ENCODE measurements at places on chromosomes 6 and 20. TPM values are rescaled to one million over a fixed set of nuclear protein-coding genes. Genes with fewer than 3 reads are reported as not detected.

SULF2 gene
- total RNA-seq, result 46.7 TPM

IL17A gene
- total RNA-seq, result not detected

LCA5 gene
- 5.1 TPM for total RNA-seq

SOBP gene
- total RNA-seq, result 7.1 TPM

MAN1A1 gene
- total RNA-seq, result 119 TPM

SNAI1 gene
- total RNA-seq, result 4.2 TPM

GRCh38 chr20:22993823-22994222, 41.3 kb upstream of the SSTR4 start:
- H3K27ac ChIP-seq, result no peak overlapping the region
- H3K27me3 ChIP-seq, result no peaks in the 10 kb centered on the region
- H3K4me1 ChIP-seq, result no peaks in the 10 kb centered on the region
- H3K36me3 ChIP-seq, result no peaks in the 10 kb centered on the region
- no peak overlapping the region for H3K4me3 ChIP-seq

DNA sequence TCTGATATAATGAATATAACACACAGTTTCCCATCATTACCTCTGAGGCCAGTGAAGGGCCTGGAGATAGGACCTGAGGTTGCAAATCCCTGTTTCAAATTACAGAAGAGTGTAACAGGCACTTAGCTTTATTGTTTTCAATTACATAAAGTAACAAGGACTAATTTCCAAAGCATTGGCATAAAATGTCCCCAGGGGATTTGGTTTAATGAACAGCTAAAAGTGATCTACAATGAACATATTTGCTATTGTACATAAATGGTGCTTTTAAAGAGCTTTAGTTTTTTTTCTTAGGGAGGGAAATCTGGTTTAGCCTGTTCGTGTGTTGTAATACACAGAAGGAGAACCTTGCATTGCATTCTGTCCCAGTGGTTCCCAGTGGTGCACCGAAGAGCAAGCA, 54.4 kb downstream of the HMGN3 start:
- H3K27ac ChIP-seq, result no peak overlapping the region
- H3K36me3 ChIP-seq, result no peaks in the 10 kb centered on the region
- no peaks in the 10 kb centered on the region for H3K27me3 ChIP-seq
- no peaks in the 10 kb centered on the region for H3K4me1 ChIP-seq

- no peak overlapping the region for H3K4me3 ChIP-seq
- no peaks in the 10 kb centered on the region for H3K36me3 ChIP-seq
- no peaks in the 10 kb centered on the region for H3K27me3 ChIP-seq
These were observed 6.5 kb downstream of the MUC22 start for GRCh38 chr6:31016659-31017299.

DNA sequence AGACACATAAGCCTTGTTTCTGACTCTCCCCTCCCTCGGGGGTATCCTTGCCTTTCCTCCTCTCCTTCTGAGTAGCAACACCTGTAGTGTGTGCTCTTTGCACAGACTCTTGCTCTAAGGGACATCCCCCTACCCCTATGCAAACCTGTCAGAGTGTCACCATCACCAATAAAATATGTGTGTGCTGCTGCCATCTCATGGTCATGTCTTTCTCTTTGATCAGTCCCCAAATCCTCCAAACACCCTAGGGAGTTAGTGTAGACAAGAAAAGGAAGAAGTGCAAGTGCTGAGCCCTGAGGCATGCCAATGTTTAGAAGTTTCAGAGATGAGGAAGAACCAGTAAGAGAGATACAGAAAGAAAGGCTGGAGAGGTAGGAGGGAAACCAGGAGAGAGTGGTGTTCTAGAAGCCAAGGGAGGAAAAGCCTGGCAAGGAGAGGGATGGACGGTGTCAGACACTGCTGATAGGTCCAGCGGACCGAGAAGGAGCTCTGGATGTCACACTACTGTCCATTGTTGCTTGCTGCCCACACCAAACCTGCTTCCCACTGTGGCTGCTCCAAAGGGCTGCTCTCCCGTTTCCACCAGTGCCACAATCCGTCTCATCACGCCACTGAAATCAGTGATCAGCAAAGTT, 16.4 kb downstream of the TRMT6 start:
- no peak overlapping the region for H3K27ac ChIP-seq
- H3K4me1 ChIP-seq, result no peaks in the 10 kb centered on the region

- H3K4me3 ChIP-seq, result no peak overlapping the region
- no peak for DNase-seq
- H3K4me1 ChIP-seq, result no peaks in the 10 kb centered on the region
- H3K36me3 ChIP-seq, result no peaks in the 10 kb centered on the region
These were observed 273.6 kb downstream of the PACRG start for GRCh38 chr6:163001330-163001729.

- no peaks in the 10 kb centered on the region for H3K36me3 ChIP-seq
- no peaks in the 10 kb centered on the region for H3K4me1 ChIP-seq
- DNase-seq, result no peak
- no peaks in the 10 kb centered on the region for H3K27me3 ChIP-seq
These were observed 198.5 kb downstream of the C6orf118 start for GRCh38 chr6:165110860-165111259.

DNA sequence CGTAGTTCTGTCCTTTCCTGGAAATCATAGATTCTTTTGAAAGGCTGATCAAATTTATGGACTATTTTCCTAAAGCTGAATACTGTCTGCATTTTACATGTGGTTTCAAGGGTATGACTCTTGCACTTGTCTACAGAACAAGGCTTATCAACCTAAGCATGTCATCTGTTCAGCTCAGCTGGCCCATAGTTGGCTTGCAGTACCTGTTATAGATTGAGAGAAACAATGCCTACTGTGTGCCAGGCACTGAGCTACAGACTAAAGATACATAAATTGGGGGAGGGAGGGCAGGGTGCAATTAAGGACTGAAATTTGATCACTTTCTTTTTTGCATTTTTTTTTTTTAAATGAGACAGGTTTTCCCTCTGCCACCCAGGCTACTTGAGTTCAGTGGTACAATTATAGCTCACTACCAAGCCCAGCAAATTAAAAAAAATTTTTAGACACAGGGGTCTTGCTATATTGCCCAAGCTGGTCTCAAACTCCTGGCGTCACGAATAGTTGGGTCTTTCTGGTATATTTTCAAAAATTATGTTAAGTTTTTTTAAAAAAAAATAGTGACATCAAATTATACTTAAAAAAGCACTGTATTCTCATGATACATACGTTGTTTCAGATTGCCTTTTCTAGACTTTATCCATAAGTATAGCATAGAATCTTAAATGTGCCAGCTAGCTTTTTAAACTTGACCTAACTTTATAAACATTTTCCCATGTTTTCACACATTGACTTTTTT, 52.2 kb downstream of the RREB1 start:
- peaks cover 30% of the 10 kb centered on the region for H3K4me1 ChIP-seq
- no peaks in the 10 kb centered on the region for H3K36me3 ChIP-seq
- no peak for DNase-seq
- H3K27ac ChIP-seq, result no peak overlapping the region
- H3K4me3 ChIP-seq, result no peak overlapping the region

DNA sequence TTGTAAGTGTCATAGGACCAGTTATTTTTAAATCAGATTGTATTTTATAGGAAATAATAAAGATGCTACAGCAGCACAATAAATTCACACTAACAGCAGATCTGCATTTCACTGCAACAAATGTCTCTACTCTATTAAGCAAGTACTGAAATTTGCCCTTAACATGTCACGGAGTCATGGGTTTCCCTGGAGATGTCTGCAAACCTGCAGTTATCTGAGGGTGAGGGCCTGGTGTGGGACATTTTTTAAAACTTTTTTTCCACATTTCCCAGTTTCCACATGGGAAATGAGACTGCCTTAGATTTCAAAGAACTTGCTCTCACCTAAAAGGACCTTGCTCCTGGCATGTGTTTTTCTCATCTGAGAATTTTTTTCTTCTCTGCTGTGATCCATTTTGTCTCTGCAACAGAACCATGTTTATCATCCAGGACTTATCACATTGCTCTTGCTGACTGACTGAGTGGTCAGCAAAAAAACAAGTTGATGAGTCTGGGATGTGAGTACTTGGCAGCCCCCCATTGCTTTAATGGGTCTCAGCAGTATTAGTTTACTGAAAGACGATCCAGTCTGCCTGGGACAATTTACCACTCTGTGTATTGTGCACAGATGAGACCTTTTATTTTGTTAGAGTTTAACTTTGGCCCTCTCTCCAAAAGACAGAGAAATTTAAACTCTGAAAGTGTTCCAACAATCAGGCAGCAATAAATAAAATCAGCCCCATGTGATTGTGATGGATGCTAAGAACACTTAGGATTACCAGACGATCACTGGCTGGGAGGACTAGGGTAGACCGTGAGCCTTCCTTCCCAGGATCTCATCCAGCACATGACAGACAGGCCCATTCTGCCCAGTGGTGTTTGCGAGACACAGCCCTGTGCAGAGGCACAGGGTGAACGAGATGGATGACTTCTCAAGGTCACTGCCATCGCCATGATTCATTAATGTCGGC, 268.8 kb downstream of the BTBD9 start:
- peak; percentile 25 for DNase-seq
- no peak overlapping the region for H3K27ac ChIP-seq
- peaks cover 27% of the 10 kb centered on the region for H3K4me1 ChIP-seq
- H3K4me3 ChIP-seq, result no peak overlapping the region
- H3K27me3 ChIP-seq, result no peaks in the 10 kb centered on the region

- no peaks in the 10 kb centered on the region for H3K36me3 ChIP-seq
- no peak overlapping the region for H3K4me3 ChIP-seq
- H3K27me3 ChIP-seq, result no peaks in the 10 kb centered on the region
- no peaks in the 10 kb centered on the region for H3K4me1 ChIP-seq
- no peak for DNase-seq
These were observed 11.6 kb downstream of the NOTCH4 start for GRCh38 chr6:32212076-32212760.

DNA sequence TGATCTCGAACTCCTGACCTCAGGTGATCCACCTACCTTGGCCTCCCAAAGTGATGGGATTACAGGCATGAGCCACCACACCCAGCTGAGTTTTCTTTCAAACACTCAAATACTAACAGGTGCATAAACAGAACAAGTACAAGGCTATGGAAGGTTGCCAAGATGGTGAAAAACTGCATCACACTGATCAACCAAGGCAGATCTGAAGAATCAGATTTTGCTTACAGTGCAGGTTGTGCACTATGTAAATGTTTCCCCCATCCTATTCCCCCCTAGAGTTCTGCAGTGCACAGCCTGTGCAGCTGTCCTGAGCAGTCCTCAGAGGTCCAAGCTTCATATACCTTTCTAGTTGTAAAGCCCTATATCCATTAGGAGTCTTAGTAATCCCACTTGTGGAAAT, 73.0 kb downstream of the GFRA4 start:
- no peaks in the 10 kb centered on the region for H3K4me1 ChIP-seq
- H3K4me3 ChIP-seq, result no peak overlapping the region
- no peak overlapping the region for H3K27ac ChIP-seq
- H3K27me3 ChIP-seq, result no peaks in the 10 kb centered on the region
- peaks cover under 1% of the 10 kb centered on the region for H3K36me3 ChIP-seq
- no peak for DNase-seq

DNA sequence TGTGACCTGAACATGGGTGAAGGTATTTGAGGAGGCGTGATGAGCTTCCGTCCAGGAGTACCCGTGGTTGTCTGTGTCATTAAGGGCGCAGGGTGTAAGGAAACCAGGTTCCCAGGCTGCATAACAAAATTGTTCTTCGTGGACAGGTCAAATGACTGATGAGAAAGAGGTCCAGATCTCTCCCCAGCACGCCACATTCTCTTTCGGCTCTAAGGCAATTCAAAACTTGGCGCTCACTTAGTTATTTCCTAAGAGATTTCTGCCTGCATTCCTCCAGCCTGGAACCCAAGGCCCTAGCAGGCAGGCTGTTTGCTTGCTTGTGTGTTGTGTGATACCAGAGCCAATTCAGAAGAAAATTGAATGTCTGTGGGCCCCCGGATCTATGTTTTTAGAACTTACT, 139.9 kb downstream of the AGPAT4 start:
- no peak for DNase-seq
- H3K27me3 ChIP-seq, result no peaks in the 10 kb centered on the region
- no peaks in the 10 kb centered on the region for H3K36me3 ChIP-seq
- no peaks in the 10 kb centered on the region for H3K4me1 ChIP-seq
- no peak overlapping the region for H3K27ac ChIP-seq

DNA sequence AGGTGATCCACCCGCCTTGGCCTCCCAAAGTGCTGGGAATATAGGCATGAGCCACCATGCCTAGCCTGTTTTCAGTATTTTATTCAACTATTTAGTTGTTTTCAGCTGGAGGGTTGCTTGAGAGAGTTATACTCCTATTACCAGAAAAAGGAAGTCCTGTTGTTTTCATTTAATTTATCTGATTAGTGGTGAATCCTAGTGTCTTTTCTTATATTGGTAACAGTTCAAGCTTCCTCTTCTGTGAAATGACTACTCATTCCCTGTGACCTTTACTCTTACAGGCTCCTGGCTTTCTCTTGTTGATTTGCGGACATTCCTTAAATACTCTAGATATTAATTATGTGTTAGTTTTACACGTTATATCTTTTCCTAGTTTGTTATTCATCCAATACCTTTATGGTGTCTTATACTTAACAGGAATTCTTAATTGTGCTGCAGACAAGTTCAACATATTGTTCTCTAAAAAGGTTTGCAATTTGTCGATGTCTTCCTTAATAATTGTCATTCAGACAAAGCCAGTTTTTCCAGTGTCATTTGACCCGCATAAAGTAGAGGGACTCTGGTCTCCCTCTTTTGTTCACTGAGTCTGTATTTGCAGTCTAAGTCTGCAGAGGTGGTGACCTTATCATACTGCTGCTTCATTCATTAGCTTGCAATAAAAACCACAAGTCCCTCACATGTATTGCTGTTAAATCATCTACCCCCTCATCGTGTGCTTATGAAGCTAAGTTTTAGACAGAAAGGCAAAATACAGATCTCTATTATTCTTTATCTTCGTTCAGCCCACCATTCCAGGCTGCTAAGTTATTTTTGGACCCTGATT, 51.4 kb downstream of the ZBTB9 start:
- no peaks in the 10 kb centered on the region for H3K27me3 ChIP-seq
- no peaks in the 10 kb centered on the region for H3K4me1 ChIP-seq
- no peak overlapping the region for H3K4me3 ChIP-seq
- DNase-seq, result no peak
- H3K36me3 ChIP-seq, result no peaks in the 10 kb centered on the region
- no peak overlapping the region for H3K27ac ChIP-seq

DNA sequence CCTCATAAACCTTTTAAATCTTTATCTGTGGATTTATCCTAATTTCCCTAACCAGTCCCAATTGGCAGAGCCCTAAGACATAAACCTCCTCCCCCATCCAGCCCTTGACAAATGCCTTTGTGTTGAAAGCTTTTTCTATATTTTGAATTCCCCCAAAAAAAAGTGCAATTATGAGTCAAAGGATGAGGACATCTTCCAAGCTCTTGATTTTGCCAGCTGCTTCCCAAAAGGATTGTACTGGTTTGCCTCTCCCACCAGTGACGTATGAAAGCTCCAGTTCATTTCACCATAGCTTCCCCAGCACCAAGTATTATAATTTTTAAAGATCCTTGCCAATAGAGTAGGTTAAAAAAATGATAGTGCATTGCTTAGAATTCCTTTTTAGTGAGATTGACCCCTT, 38.9 kb downstream of the SIRPA start:
- no peak overlapping the region for H3K4me3 ChIP-seq
- no peaks in the 10 kb centered on the region for H3K27me3 ChIP-seq
- no peak overlapping the region for H3K27ac ChIP-seq

- no peak for DNase-seq
- H3K36me3 ChIP-seq, result no peaks in the 10 kb centered on the region
- H3K4me1 ChIP-seq, result no peaks in the 10 kb centered on the region
- H3K27me3 ChIP-seq, result no peaks in the 10 kb centered on the region
- no peak overlapping the region for H3K27ac ChIP-seq
These were observed 25.3 kb upstream of the FABP7 start for GRCh38 chr6:122754191-122754731.
